ENCODE measurements at places on chromosomes 4 and X.

DNA sequence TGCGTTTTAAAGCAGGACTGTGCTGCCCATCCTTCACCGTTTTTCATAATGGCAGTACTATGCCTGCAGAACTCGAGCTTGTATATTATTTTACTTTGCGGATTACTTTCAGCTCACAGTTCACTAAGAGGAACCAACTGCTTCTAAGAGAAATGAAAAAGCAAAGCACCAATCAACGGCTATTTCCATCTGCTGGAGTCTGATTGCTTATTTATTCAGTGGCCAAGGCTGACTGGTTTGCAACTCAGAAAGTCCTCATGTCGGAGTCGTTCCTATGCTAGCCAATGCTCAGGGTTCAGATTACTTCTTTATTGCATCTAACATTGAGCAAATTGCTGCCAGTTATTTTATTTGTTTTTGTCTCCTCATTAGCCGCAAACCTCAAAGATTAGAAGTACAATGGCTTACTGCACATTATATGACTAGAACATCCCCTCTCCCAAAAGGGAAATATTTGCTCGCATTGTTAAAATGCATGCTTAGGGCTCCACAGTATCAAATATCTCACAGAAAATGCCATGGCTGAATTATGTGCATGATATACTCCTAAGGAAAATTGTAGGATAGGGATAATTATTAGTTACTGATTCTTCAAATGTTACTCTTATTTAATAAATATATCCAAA, 1628.2 kb upstream of the ADGRL3 start:
- no peak overlapping the region for H3K4me3 ChIP-seq
- no peaks in the 10 kb centered on the region for H3K36me3 ChIP-seq
- H3K27me3 ChIP-seq = no peaks in the 10 kb centered on the region
- ATAC-seq = no peak
- no peaks in the 10 kb centered on the region for H3K4me1 ChIP-seq
- no peak overlapping the region for H3K27ac ChIP-seq

DNA sequence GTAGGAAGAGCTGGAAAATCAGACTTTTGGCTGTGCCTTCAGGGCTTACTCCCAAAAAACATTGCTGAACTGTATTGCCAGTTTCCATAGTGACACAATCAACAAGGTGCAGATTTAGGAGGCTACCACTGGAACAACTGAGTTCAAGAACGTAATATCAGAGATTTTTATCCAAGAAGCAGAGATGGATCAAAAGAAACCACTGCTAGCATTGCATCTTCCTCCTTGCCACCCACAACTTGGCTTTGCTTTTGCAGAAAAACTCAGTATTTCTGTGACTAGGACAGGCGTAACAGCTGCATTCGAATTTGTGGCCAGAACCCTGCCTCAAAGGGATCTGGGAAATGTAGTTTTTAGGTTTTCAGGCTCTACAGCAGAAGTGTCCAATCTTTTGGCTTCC, 27.8 kb upstream of the WDFY3 start:
- ATAC-seq = no peak
- no peaks in the 10 kb centered on the region for H3K4me1 ChIP-seq
- H3K27ac ChIP-seq = no peak overlapping the region
- H3K27me3 ChIP-seq = peaks cover 4% of the 10 kb centered on the region
- H3K36me3 ChIP-seq = no peaks in the 10 kb centered on the region

GRCh38 chr4:108181704-108182103, 13.0 kb upstream of the LEF1 start:
- no peaks in the 10 kb centered on the region for H3K4me1 ChIP-seq
- no peaks in the 10 kb centered on the region for H3K27me3 ChIP-seq
- H3K36me3 ChIP-seq = peaks cover 7% of the 10 kb centered on the region
- H3K4me3 ChIP-seq = no peak overlapping the region

DNA sequence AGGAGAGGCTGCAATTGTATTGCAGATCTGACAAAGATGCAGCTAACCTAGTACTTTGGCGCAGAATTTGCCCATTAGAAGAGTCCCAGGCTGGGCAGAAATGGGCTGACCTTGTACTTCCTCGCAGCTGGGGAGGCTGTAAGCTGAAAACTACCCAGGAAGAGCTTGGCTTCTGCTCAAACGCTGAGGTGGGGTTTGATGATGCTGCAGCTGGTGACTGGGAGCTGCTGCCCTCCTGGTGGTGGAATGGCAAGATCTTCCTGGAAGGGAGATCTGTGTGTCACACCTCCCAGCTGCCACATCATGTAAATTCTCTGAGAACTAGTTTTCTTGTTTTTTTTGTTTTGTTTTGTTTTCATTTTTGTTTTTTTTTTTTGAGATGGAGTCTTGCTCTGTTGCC, 17.4 kb downstream of the CCNG2 start:
- H3K27me3 ChIP-seq = peaks cover 8% of the 10 kb centered on the region
- H3K27ac ChIP-seq = no peak overlapping the region
- peaks cover 15% of the 10 kb centered on the region for H3K36me3 ChIP-seq
- no peak for ATAC-seq
- H3K4me3 ChIP-seq = no peak overlapping the region
- no peaks in the 10 kb centered on the region for H3K4me1 ChIP-seq
